ENCODE measurements at places on chromosomes 6 and 20. TPM values are rescaled to one million over a fixed set of nuclear protein-coding genes. Genes with fewer than 3 reads are reported as not detected.

DNA sequence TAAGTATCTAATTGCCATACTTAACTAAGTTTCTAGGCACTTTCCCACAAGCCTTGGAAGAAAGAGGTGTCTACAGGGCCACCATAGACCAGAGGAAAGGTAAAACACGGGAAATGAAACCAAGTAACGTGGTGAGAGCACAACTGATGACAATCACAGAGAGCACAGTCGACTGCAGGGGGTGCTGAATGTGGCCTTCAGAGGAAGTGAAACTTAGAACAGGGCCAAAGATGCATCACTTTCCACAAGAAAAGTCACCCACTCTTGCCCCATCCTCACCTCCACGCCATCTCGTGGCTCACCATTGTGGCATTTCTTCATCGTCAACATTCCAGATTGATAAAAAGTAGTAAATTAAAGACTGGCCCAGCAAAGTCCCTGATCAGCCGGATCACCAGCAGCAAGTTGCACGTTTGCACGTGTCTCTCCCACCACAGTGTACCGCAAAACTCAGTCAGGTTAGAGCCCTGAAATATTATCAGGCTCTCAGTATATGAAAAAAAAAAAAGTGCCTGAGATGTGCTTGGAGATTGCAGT lies 31.4 kb downstream of the HIVEP2 start:
- no peak for DNase-seq

- DNase-seq, result peak; percentile 2
Observed at GRCh38 chr6:124881898-124882578, 80.2 kb upstream of the RNF217 start.

DNA sequence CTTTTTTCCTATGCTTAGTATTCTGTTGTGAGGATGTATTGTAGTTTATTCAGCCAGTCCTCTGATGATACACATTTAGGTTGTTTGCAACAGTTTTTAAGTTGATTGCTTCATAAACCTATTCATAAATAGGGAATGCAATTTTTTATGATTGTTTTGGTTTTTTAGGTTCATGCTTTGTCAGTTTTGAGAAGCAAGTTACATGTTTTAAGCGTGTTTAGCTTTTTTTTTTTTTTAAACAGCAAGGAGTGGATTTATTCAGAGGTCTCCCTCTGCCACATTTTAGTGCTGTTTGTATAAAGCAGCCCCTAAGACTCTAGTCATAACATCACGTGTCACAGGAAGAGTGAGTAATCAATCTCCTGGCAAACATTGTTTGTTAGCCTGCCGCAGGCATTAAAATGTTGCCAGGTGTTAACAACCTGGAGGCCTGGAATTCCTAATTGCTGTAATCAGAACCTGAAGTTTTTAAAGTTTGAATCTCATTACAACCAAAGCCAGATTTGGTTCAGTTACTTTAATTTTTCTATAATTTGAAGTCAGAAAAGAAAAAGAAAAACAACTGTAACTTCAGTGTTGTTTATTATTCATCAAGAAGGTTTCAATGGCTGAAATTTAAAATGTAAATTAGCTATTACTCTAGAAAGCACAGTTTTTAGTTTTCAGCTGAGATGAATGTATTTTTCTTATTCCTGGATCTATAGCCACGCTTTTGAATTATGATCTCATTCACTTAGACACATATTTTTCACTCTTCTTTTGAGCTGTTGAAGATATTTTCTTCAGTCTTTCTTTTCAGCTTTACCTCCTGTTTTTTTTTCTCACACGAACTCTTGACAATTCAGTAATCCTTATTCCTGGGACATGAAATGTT lies 59.2 kb downstream of the KCNS1 start:
- no peak for DNase-seq

GRCh38 chr6:133856911-133857310 lies 32.0 kb upstream of the TCF21 start:
- DNase-seq, result no peak

GRCh38 chr6:111942561-111942960 lies 69.3 kb upstream of the FYN start:
- no peak for DNase-seq

DNA sequence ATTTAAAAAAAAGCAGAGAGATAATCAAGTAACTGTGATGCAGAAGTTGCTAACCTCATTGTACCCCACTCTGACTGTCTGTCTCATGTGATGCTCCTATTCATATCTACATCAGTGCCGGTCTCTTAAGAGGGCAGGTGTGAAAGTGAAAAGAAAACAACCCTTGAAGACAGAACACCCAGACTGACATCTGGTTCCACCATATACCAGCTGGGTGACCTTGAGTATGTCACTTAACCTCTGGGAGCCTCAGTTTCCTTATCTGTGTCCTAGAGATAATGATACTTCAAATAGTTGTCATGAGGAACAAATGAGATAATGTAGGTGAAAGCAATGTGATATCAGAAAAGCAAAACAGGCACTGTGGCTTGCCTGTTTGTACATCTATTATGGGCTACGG lies 426.8 kb upstream of the SOX4 start:
- no peak for DNase-seq

DNA sequence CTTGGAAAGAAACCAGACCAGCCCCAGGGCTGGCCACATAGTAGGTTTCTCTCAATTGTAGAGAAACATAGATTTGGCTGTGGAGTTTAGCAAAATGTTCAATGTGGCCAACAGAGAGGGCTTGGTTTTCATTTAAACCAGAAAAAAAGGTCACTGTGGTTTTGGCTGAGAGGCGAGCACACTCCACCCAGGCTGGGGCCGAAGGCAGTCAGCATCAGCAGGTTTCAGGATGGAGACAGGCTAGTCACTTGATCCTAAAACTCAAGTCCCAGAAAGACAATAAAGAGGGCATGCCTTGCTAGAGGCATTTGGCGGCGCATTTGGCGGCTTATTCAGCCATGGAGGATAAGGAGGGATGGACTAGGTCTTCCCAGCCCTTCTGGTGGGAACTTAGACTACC lies 73.1 kb downstream of the PRND start:
- no peak for DNase-seq

- no peak for DNase-seq
Observed at GRCh38 chr20:57678340-57678739, 31.5 kb downstream of the PMEPA1 start.

- DNase-seq, result peak; percentile 48
Observed at GRCh38 chr6:7419065-7419464, 29.5 kb downstream of the RIOK1 start.

DNA sequence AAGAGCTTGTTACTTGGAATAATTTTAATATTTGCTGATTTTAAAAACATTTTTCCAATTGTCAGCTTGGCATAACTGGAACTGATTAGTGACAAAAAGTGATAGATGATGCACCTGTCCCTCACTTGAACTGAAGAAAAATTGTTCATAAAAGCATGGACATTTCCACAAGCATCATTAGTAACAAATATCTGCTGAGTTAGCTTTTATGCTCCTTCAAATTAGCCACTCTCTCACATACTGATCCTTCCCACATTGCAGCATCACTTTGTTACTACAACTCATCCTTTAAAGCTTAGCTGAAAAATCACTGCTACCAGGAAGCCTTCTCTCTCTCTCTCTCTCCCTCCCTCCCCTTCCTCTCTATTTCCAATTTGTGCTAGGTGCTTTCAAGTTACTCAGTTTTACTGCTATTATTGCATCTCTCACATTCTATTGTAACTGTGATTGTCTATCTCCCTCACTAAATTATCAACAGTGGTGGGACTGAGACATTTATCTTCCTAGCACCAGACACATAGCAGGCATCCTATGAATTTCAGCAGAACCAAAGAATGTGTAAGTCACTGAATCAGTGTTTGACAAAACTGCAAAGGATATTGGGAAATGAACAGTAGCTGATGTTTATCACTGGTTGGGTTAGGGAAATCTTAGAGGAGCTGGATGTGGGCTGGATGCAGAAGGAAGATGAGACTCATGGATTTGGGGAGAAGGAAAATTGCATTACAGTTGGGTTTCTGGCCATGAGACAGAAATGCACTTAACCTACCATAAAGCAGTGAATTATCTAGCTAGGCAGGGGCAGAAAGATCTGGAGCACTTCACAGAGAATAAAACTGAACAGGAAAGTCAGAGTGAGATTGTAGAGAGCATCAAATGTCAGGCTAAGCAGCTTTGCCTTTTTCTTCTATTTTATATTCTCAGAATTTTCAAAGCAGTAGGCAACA lies 128.4 kb upstream of the PLN start:
- DNase-seq, result no peak

GRCh38 chr6:27651371-27651732 lies 178.4 kb upstream of the ZNF184 start:
- peak; percentile 34 for DNase-seq

DNA sequence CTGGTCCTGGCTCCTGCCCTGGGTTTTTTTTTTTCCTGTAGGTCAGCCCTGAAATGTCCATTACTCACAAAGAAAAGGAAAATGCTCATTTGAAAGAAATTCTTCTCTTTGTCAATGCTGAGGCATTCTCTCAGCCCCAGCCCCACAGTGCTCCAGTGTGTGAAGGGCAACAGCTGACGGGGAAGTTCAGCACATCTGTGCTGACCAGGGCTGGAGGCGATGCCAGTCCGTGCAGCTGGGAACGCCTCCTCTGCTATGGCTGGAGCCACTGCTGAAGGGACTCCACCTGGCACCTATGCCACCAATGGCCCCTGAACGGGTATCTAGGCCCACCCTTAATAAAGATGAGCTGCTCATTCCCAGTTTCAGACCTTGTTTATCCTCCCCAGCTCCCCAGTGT lies 71.9 kb upstream of the SLCO4A1 start:
- DNase-seq, result no peak

DNA sequence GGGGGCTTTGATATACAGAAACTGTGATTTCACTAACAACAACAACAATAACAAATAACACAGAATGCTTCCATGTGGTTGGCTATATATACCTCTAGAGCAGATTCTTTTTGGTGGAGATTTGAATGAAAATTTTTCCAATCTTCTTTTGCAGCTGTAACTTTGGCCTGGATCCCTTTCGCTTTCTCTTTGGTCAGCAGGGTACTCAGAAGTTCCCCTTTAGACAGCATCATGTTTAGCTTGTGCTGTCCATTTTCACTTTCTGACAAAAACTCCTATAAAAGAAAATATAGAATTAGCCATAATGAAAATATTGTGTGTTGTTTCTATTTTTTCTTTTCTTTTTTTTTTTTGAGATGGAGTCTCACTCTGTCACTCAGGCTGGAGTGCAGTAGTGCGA lies 264.2 kb downstream of the SYNE1 start:
- DNase-seq, result no peak

DNA sequence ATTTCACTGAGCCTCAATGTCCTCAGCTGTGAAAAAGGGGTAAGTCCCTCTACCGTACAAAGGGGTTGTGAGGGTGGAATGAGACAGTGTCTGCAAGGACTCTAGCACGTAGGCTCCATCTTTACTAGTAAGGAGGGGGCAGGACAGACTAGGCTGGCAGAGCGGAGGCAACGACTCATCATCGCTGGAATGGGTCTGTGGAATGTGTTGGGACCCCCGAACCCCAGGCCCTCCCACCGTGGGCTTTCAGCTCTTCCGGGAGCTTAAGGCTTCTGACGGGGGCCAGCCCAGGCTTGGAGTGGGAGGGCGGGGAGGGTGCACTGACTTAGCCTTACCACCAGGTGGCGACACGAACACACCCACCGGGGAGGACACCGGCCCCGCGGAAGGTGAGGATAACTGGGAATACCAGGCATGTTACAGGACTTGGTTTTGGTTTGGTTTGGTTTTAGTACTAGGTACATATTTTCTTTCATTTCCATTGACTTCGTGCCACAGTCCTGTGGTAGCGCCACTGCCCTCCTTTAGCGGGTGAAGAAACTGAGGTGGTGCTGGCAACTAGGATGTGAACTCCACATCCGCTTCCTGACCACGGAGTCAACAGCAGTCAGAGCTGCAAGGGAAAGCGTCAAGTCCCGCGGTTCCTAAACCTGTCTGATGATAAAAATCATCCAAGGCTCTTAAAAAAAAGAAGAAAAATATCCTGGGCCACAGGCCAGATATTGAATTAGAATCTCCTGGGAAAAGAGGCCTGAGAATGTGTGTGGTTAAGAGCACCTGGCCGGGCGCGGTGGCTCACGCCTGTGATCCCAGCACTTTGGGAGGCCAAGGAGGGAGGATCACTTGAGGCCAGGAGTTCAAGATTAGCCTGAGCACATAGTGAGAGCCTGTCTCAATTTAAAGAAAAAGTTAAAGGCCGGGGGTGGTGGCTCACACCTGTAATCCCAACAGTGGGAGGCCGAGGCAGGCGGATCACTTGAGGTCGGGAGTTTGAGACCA lies 10.3 kb upstream of the TULP1 start:
- DNase-seq, result peak; percentile 74

GRCh38 chr6:44022671-44023352 lies 104.4 kb downstream of the MRPL14 start:
- no peak for DNase-seq

- no peak for DNase-seq
Observed at GRCh38 chr20:25251558-25251957, 3.7 kb downstream of the PYGB start.

GRCh38 chr6:157813191-157813590 lies 9.9 kb upstream of the SNX9 start:
- DNase-seq, result no peak

Gene GPX5
- total RNA-seq, result not detected

Gene NOTCH4
- total RNA-seq, result 0.43 TPM

Gene SLC17A9
- 64.7 TPM for total RNA-seq

Gene CFAP206
- total RNA-seq, result 0.23 TPM
